NCI-H226 (cell line): ENCODE measurements at places on chromosomes 12 and 14.
A peak's percentile ranks its signal among the peaks of the same experiment; 100 is the strongest.

- peak; percentile 78 for DNase-seq
Observed at GRCh38 chr12:50234347-50234746, 49.0 kb downstream of the LIMA1 start.

GRCh38 chr14:98886982-98887381 lies 385.0 kb downstream of the BCL11B start:
- DNase-seq, result no peak

GRCh38 chr14:51726166-51726899 lies 74.6 kb downstream of the FRMD6 start:
- DNase-seq, result peak; percentile 49

- no peak for DNase-seq
Observed at GRCh38 chr12:85775091-85775490, 61.1 kb downstream of the RASSF9 start.

DNA sequence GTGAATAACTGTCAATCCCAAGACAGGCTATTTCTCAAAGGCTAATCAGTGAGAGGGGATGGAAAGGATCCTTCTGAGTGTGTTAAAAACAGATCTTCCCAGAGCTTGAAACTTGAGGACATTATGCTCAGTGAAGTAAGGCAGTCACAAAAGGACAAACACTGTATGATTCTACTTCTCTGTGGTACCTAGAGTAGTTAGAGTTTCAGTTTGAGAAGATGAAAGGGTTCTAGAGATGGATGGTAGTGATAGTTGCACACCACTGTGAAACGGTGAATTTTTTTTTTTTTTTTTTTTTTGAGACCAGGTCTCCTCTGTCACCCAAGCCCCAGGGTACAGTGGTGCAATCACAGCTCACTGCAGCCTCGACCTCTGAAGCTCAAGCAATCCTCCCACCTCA lies 133.8 kb downstream of the SAMD4A start:
- no peak for DNase-seq
